Camera-type eye (tissue), 1 donor: ENCODE measurements at places on chromosomes 12 and 14. TPM values are rescaled to one million over a fixed set of nuclear protein-coding genes. Genes with fewer than 3 reads are reported as not detected.

CCDC198 gene
- not detected for total RNA-seq

TMEM233 gene
- 0.49 TPM for total RNA-seq

PLEKHD1 gene
- 2.0 TPM for total RNA-seq

KRT71 gene
- total RNA-seq: 0.77 TPM

PLXNC1 gene
- 73.7 TPM for total RNA-seq

TMEM253 gene
- not detected for total RNA-seq

PSMA3 gene
- 60.0 TPM for total RNA-seq

EID3 gene
- 12.6 TPM for total RNA-seq

BHLHE41 gene
- 8.6 TPM for total RNA-seq

LRTM2 gene
- total RNA-seq: 3.8 TPM

MUCL1 gene
- not detected for total RNA-seq

NFATC4 gene
- total RNA-seq: 67.8 TPM

C12orf54 gene
- total RNA-seq: not detected
